ENCODE measurements at places on chromosomes 3 and 15.

- DNase-seq: no peak
Measured at GRCh38 chr15:33722005-33722672, 246.2 kb upstream of the CHRM5 start.

DNA sequence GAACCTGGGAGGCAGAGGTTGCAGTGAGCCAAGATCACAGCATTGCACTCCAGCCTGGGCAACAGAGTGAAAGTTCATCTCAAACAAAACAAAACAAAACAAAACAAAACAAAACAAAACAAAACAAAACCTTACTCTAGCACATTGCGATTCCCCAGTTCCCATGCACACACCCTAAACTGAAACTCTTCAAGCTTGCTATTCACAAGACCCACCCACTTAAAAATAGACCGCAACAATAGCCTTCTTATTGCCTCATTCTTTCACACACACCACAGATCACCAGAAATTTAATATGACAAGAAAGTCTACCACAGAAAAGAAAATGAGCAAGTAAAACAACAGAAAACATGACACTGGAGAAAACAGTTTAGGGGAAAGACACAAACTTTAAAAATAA is 598.4 kb downstream of the FHIT start:
- no peak for DNase-seq

GRCh38 chr3:56885453-56885852 is 83.7 kb upstream of the ARHGEF3 start:
- DNase-seq: no peak

- no peak for DNase-seq
Measured at GRCh38 chr3:129002573-129003569, 1.8 kb downstream of the EFCC1 start.

- DNase-seq: no peak
Measured at GRCh38 chr15:20106026-20106425, 435.6 kb downstream of the GOLGA6L6 start.

DNA sequence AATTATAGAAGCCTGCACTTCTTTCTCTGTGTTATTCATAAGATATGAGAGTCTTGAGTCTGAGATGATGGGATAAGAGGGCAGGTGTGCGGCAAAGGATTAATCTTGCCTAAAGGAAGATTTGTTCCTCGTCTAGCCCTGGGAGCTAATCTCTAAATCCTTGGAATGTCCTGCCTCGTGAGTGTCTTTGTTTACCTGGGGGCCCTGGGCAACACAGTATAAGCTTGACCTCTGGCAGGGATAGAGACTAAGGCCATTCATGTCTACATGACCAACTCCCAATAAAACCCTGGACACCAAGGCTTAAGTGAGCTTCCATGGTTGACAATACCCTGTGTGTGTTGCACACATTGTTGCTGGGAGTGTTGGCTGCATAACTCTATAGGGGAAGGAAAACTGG is 3.2 kb upstream of the AGBL1 start:
- DNase-seq: no peak

DNA sequence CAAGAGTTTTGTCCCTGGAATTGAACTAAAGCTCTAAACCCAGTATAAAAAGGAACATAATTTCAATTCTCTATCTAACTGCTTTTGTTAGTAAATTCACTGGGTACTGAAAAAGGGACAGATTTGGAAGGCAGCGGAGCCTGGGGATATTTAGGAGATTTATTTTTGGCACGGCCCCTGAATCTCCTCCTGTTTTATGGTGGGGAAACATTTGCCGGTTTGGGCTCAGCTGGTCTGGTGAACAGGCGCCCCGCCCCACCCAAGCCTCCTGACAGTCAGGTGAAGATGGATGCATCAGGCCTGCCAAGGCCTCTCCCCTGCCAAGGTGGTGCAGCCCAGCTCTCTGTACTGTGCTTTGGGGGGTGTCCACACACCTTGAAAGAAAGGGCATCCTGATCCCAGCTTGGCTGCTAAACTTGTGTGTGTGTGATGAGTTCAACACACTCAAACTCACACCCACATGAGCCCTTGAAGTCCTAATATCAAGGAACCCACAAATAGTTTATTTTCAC is 46.3 kb downstream of the EBLN2 start:
- no peak for DNase-seq

- DNase-seq: no peak
Measured at GRCh38 chr3:4245671-4246070, 57.5 kb upstream of the SETMAR start.

DNA sequence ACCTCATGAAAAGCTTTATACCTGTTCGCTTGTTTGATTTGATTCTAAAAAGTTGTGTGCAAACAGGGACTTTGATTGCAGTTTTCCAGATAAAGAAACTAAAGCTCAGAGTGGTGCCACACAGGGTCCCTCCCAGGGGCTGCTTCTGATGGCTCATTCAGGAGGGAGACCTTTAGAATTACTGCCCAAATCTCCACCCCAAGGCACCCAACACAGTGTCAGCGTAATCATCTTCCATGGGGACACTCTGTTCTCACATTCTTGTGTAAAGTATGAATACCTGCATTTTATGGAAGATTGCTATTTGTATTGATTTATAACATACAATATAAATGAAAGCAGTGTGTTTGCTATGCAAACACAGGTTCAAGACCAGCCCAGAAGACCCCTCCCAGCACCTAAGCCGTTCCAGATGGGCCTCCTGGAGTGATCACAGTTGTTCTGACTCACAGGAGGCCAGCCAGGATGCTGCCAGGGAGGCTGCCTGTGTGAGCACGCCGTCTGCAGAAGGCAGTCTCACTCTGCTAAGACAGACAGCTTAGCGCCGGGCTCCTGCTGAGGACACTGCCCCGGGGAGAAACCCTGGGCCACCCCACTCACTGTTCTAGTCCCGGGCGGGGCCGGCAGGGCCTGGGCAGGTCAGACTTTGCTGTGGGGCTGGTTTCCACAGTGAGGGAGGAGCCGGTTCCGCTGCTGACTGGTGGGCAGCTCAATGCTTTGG is 185.6 kb downstream of the FAM43A start:
- peak; percentile 69 for DNase-seq

DNA sequence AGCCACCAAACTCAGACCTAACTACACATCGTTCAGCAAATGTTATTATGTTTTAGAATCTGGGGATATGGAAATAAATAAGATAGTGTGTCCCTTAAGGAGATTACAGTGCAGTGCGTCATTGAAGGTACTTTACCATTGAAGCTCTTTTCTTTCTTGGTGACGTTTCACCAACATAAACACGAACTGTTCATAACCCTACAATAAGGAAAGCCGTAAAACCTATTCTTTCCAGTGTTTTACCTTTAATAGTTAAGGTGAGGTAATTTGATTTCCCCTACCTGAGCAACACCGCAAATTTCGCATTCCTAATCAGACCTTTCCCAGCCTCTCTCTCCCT is 826 bp downstream of the CCDC66 start:
- no peak for DNase-seq

DNA sequence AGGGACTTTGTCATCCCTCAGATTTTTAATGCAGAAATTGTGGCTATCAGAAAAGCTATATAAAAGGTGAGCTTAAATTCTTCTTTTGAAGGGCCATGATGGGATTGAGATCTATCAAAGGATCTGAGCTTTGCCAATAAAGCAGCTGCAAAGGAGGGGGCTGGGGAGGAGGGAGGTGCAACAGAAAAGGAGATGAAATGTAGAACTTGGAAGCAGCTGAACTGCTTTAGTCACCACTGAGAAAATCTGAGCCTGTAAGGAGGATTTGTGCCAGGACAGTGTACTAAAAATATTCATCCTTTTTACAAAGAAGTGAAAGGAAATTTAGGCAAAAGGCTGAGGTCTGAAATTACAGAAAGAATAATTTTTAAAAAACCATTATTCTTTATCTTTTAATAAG is 10.4 kb downstream of the TSPAN3 start:
- no peak for DNase-seq

- no peak for DNase-seq
Measured at GRCh38 chr3:99429502-99429901, 208.9 kb upstream of the COL8A1 start.

GRCh38 chr15:34796847-34797435 is 1.6 kb upstream of the ACTC1 start:
- no peak for DNase-seq

DNA sequence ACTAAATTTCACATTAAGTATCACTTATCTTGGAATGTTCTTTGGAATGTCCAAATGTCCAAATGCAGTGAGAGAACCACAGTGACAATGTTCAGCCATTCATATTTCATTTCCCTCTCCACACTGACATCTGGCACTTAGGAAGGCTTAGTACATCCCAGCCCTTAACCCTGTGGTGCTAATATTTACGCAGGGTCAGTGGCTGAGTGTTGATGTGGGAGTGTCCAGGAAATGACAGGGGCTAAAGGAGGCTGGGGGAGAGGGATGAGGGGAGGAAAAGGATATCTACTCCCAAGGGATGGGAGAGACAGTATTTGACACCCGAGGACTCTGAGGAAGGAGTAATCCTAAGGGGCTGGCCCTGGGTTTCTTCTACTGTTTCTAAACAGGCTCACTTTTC is 14.1 kb upstream of the CCR4 start:
- DNase-seq: no peak

DNA sequence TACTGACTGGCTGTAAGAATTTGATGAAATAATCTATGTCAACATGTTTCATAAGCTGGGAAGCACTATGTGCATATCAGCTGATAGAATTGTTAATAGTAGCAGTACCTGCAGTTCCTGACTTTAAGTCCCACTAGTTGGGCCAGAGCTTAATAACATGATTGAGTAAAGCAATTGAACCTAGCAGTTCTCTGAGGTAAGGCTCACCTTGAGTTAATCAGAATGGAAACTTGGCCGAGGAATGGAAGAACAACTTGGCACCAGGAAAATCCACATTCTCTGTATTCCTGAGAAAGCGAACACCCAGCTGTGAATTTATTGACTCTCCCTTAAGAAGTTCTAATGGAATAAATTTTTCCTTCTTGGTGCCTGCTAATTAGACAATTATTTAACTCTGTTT is 262.6 kb downstream of the IGSF11 start:
- DNase-seq: no peak

DNA sequence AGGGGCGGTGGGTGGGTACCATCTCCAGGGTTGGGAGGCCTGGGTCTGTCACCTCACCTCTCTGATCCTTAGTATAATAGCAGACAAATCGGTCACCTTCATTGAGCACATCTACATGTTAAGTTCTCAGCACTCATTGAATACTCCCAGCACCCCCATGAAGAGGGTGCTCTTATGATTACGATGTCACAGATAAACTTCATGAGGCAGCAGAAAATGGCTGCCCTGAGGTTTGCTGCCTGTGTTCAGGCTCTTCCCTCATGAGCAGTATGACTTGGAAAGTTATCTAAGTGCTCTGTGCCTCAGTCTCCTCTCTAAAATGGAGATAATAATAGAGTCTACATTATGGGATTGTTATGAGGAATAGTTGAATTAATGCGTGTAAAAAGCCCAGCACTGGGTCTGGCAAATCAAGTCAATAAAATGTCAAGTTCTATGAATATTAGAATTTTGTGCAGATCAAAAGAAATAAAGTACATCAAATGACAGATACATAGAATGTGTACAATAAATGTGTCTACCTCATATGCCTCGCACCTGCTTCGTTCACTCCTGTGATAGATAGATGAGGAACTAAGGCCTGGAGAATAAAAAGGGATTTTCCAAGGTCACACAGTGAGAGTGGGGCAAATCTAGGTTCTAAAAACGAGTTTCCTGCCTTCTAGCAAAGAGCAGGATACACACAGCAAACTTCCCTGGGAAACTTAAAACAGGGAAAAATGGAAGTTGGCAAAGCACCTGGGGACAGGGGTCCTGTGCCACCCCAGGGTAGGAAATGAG is 142.2 kb upstream of the MRPS22 start:
- no peak for DNase-seq

DNA sequence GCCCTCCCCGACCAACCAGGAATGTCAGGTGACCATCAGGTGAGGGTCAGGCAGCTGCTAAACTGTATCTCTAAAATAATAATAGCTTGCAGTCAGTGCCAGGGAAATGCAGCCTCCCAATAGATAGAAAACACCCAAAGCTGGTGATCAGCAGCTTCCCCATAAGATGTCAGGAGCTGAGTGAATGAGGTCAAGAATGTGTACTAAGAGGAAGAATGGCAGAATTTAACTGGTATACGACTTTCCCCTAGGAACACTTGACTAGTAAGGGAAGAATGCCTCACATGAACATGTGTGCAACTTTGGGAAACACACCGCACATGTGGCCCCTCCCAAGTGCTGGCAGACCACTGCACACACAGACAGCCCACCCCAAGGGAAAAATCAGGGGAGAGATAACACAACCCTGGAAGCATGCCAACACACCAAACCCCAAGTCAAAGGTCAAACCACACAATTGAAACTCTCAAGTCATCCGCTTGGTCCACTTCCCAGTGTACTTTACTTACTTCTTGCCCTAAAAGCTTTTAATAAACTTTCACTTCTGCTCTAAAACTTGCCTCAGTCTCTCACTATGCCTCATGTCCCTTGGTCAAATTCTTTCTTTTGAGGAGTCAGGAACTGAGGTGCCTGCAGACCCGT is 806.5 kb downstream of the OTOL1 start:
- no peak for DNase-seq

GRCh38 chr15:40891810-40892446 is 2.3 kb upstream of the VPS18 start:
- no peak for DNase-seq

GRCh38 chr3:47780741-47781684 is 680 bp downstream of the SMARCC1 start:
- peak; percentile 84 for DNase-seq

GRCh38 chr15:61169904-61170695 is 59.0 kb downstream of the RORA start:
- no peak for DNase-seq

DNA sequence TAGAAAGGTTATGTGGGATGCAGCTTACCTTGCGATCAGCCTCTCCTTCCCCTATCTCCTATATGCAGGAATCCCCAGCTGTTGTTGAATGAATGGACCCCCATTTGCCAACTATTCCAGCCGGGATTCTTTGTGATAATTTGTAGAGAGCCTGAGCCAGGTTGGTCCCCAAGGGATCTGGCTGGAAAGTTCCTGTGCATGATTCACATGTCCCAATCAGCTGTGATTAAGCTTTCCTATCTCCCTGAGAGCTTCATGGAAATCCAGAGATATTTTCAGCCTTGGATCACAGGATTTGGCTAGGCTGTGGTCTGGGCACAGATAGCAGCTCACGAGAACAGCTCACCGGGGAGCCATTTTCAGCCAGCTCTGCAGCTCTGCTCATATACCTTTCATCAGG is 76.7 kb downstream of the ARNT2 start:
- peak; percentile 75 for DNase-seq

- DNase-seq: no peak
Measured at GRCh38 chr3:190671658-190672057, 157.8 kb downstream of the IL1RAP start.

DNA sequence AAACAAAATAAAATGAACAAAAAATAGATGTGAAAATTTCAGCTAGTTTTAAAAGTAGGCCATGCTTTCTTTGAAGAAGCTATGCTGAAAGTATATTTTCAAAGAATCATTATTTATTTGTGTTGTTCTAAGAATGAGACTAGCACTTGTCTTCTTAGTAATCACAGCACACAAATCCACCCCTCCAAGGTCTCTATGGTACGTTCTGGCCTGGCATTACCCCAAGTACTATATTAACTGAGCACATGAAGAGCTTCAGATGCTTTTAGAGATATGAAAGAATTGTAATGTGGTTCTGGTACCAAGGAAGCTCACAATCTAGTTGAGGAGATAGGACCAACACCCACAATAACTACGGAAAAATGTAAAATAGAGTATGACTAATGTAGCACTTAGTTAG is 416.5 kb downstream of the PLCL2 start:
- no peak for DNase-seq

- no peak for DNase-seq
Measured at GRCh38 chr3:126493739-126494138, 18.0 kb upstream of the ZXDC start.
